ENCODE measurements at places on chromosomes 7 and 10. TPM values are rescaled to one million over a fixed set of nuclear protein-coding genes. Genes with fewer than 3 reads are reported as not detected.

- DNase-seq = no peak
These were observed 30.0 kb downstream of the GTF2IRD1 start for GRCh38 chr7:74483402-74484336.

DNA sequence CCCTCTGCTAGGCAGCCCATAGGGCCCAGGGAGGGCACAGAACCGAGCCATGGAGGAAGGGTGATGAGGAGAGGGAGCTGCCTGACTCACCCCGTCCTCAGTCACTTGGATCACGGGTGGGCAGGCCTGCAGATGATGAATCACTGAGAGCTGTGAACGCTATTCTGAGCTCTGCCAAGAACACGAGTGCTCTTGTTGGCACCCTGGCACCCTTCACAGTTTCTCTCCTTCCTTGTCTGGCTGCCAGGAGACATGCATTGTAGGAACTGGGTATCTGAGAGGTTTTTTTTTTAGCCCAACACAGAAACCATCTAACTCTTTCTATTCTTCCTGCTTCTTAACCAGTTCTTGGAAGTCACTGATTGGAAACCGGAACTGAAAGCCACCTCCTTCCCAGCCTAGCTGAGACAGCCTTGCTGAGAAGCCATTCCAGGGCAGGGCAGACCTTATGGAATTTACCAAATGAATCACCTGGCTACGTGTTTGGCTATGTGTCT lies 82.1 kb downstream of the SLC37A3 start:
- no peak for DNase-seq

DNA sequence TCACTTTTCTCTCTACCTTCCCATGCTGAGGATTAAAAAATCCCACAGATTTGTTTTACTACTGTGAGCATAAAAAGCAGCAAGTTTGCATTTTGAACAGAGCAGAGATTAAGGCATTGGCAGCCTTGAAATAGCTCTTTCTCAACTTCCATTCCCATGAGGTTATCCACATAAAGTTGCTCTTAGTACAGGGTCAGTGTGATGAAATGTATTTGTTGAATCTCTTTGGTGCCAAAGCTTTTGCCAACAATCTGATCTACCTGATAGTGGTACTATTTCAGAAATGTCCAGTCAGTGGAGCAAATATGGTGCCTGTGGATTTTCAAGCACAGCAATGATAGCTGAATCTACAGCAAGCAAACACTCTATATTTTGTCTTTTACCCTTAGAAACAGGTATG lies 254.8 kb downstream of the INHBA start:
- no peak for DNase-seq

GRCh38 chr7:121766676-121767075 lies 106.3 kb upstream of the PTPRZ1 start:
- no peak for DNase-seq

DNA sequence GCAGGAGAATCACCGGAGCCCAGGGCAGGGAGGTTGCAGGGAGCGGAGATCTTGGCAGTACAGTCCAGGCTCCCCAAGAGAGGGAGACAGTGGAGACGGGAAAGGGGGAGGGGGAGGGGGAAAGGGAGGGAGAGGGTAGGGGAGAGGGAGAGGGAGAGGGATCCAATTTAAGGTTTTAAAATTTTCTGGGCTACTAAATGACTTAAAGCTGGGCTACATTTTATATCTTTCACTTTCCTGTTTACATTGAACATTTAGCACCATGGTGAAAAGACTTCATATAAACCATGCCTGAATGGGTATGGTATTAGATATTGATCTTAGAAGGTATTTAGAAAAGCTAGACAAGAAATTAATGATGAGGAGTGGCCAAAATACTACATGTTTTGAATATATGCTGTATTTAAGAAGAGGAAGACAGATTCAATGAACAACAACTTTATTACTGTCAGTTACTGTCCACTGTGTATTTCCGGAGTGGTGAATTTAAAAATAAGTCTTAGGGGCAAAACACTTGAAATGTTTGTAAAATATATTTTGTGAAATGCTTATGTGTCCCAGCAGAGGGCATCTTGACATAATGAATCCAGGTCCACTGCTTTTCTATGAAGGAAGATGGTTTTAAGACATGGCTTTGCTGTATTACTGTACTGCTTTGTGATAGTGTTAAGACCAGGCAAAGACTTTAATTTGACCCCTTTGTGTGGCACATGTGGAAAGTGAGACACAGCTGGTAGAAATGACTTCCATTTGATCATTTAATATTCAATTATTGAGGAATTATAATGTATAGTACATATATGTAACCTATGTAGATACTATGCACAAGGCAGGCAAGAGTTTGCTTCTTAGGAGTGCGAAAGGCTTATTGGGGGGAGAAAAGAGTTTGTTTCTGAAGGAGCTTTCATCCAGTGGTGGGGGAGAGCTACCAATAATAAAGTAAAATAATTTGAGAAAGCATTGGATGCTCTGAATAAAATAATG lies 52.8 kb downstream of the NRF1 start:
- no peak for DNase-seq

DNA sequence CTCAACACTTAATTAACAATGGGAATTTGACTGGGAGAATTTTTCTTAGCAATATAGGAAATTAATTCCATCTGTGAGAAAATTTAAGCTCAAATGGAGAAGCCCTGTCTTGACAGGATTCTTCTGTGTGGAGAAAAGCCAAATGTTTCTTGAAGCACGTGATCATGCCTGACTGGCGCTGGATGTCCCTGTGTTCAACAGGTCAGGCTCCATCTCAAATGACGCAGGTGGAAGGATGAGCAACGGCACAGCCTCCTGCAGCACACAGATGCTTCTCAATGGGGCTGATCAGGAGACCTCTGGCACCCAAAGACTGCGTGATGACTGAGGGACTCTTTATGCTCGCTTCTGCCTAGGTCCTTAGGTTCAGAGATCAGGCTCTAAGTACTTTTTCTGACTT lies 143.8 kb downstream of the RSU1 start:
- DNase-seq = no peak

GRCh38 chr7:142808461-142808801 lies 37.7 kb downstream of the PRSS2 start:
- DNase-seq = no peak

DNA sequence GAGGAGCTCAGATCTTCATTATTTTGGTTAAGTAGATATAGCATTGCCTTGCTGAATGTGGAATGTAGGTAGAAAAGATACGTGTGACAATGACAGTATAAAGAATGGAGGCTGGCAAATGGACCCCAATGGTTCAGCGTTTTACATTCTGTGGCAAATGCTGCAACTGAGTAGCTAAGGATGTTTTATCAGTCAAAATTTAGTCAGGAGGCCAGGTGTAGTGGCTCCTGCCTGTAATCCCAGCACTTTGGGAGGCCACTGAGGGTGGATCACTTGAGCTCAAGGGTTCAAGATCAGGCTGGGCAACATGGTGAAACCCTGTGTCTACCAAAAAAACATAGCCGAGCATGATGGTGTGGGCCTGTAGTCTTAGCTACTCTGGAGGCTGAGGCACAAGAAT lies 120.5 kb upstream of the GHITM start:
- no peak for DNase-seq

GRCh38 chr10:47285381-47286115 lies 14.4 kb upstream of the GDF10 start:
- DNase-seq = no peak

GRCh38 chr10:126199221-126199998 lies 188.9 kb downstream of the ADAM12 start:
- no peak for DNase-seq

GRCh38 chr10:131137223-131137622 lies 174.3 kb downstream of the TCERG1L start:
- DNase-seq = no peak

- DNase-seq = no peak
These were observed 14.5 kb upstream of the ZNF282 start for GRCh38 chr7:149180722-149181449.

DNA sequence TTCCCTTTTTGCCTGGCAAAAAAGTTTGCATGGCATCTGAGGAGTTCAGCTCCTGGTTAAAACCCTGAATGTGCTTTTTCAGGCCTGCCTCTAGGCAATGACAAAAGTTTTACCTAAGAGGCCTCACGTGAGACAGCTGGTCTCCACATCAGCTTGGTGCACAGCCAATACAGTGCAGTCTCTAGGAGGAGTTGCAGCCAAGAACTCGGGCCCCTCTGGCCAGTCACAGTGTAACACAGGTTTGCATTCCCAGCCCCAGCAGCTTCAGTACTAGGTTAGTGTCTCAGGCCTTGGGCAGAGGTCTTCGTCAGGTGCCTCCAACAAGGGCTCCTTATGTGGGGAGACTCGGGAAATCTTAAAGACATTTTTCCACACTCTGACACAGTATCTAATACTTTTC lies 771.7 kb downstream of the SORCS1 start:
- no peak for DNase-seq

- no peak for DNase-seq
These were observed 156.3 kb downstream of the POLR1F start for GRCh38 chr7:19552576-19552975.

- DNase-seq = no peak
These were observed 38.2 kb downstream of the CCDC71L start for GRCh38 chr7:106622654-106623314.

GRCh38 chr7:38292442-38292841 lies 19.0 kb upstream of the TARP start:
- DNase-seq = no peak

GRCh38 chr7:26413007-26413691 lies 121.5 kb downstream of the SNX10 start:
- DNase-seq = no peak

Gene CREB3L2
- 12.9 TPM for total RNA-seq

Gene CYP26C1
- total RNA-seq = 0.25 TPM

Gene JAZF1
- 17.8 TPM for total RNA-seq

Gene HOXA3
- 0.17 TPM for total RNA-seq

Gene IDE
- 31.3 TPM for total RNA-seq

Gene AFAP1L2
- total RNA-seq = 1.6 TPM

Gene NKX1-2
- not detected for total RNA-seq

Gene FAM13C
- 2.1 TPM for total RNA-seq

Gene PRKCQ
- 3.3 TPM for total RNA-seq

Gene NEUROD6
- not detected for total RNA-seq

Measured in liver (tissue), 10 donors.